Activated CD8-positive, alpha-beta T cell treated with anti-CD3 and anti-CD28 coated beads for 36 hours (primary cell): ENCODE measurements at places on chromosomes 4 and X.

- no peak for DNase-seq
Measured at GRCh38 chr4:93831716-93832496, 3.4 kb downstream of the ATOH1 start.

DNA sequence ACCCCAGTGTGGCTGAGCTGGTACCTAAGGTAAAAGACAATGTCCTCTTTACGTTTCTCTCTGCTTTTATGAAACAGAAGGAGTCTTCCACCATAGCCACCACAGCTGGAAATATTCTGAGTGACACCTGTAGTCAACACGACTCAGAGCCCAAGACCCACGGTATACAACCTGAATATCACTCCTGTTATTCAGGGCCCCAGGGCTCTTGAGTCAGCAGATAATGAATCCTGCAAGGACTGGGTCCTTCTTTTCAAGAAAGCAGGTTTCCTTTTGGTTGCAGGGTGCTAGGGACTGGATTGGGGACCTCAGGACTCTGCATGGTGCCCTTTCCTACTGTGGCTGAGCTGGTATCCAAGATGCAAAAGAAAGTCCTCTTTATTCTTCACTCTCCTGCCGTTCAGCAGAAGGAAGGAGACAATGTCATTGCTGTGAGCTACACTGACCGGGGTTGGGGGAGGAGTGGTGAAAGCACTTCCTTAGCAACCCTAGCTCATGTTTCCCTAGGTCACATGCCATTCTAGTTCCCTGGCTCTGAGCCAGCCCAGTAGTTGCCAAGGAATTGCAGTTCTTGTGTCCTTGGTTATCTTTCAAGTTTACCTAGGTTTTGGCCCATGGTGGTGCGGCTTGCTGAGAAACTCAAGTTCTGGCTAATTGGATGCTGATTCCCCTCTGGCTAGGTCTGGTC lies 23.7 kb upstream of the UNC5C start:
- DNase-seq: no peak

GRCh38 chr4:113760094-113760794 lies 1.3 kb downstream of the CAMK2D start:
- peak; percentile 63 for DNase-seq

DNA sequence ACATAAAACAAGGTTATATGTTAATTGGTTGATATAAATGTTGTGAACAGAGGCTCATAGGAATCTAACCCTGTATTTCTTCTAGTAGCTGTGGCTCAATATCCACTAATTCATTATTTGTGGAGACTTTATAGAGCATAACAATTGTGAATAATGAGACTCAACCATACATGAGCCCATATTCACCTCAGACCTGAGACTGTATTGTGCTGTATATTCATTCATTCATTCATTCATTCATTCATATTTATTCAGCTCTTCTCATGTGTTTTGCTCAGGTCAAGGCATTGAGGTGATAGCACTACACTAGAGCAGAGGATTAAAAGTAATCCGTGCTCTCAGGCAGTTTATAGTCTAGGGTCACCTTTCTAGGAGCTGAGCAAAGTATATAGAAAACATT lies 24.5 kb upstream of the ANXA3 start:
- no peak for DNase-seq

GRCh38 chr4:61201961-61202637 lies 2.0 kb downstream of the ADGRL3 start:
- no peak for DNase-seq

DNA sequence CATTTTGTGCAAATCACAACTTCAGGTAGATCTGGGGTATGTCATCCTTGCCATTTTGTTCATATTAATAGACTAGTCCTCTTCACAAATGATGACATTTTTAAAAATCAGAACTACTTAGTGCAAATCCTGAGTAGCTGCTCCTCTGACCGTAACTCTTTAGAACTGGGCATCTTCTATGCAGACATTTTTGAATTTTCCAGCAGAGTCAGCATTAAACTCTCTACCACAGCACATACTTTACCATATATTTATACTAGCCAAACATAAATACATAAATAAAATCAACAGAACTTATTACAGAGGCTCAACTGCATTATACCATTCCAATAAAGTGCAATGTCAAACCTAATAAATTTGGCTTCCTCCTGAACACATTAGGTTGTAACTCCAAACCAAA lies 4.5 kb upstream of the SLITRK2 start:
- no peak for DNase-seq

DNA sequence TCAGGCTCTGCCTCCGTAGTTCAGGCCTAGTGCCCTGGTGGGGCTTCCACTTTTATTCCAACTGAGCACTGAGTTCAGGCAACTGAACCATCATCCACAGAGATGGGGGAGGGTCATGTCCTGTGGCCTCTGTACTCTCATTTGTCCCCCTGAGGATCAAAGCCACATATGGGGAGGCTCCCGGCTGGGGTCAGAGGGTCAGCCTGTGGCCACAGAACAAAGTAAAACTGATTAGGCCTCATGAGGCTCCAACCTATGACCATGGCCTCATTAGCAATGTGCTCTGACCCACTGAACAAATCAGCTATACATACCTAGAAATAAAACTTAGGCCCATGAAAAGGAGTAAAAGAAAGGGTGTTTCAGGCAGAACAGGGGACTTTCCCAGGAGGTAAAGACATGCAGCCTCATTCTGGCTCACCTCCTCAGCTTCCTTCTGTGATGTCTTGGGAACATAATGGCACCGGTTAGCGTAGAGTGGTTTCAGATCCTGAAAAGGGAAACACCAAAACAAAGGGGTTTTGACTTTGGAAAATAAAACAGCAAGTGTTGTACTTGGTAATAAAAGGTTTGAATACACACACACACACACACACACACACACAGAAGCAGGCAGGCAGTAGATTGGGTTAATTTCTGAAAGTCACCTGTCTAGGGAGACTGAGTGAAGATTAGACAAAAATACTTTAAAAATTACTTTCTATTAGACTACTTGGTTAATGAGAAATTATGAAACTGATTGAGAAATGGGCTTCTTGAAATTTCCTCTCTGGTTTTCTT lies 24.3 kb downstream of the TMEM255A start:
- DNase-seq: no peak

DNA sequence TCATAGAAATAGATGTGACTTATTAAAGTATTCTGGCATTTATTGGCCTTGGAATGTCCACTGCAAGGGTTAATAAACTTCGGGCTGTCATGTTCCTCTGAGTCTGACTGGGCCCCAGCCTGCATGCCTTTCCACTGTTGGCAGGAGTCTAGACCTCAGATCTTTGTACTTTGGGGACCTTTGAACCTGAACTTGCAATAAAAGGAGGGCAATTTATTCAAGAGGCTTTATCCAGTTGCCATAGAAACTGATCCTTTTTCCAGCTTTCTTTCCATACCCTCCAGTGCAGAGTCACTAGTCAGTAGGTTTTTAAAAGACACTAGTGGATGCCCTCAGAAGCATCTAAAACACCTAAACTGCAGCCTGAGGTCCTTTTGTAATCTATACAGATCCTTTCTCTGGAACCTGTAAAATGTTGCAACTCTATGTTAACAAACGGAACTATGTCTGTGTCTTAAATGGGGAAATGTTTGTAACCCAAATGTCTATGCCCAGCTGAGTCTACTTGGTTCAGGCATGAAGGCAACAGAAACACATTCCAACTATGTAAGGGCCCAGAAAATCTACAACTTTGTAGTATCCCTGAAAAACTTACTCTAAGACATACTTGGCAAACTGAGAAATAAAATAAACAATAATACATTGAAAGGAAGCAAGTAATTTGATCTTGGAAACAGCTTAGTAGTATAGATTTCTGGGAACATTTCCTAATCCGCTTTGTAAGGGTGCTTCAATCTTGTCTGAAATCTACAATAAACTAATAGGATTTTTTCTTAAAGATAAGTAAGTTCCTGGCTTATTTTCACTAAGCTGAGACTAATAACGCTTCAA lies 41.5 kb downstream of the SOWAHB start:
- DNase-seq: no peak

- DNase-seq: no peak
Measured at GRCh38 chr4:122889726-122890125, 32.7 kb downstream of the NUDT6 start.

DNA sequence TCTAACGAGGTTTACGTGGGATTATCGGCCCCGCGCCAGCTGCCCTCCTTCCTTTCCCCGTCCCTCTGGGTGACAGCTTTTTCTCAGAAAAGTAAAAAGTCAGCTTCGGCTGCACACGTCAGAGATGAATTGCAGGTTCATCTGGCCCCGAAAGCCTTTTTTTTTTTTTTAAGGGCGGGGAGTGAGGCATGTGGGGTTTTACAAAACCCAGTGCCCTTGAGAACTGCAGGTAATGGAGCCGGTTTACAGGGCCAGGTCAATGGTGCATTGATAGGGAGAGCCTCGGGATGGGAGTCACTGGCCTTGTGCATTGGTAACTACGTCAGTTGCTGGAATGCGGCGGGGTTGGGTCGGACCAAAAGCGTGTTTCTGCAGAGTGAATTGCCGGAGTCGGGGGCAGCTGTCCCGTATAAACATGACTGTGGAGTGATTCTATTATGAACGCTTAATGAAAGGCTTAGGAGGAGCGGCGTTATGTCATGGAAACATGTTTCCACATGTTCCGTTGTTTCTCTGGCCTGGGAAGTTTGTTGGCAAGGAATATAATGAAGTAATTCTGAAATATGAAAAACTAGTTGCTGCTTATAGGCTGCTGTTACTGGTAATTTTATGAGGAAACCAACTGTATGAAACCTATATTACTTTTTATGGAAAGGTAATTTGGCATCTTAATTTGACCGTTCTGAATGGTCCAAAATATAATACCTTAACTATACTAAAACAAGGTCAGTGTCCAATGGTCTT lies 1.1 kb downstream of the HSPA4L start:
- peak; percentile 90 for DNase-seq

DNA sequence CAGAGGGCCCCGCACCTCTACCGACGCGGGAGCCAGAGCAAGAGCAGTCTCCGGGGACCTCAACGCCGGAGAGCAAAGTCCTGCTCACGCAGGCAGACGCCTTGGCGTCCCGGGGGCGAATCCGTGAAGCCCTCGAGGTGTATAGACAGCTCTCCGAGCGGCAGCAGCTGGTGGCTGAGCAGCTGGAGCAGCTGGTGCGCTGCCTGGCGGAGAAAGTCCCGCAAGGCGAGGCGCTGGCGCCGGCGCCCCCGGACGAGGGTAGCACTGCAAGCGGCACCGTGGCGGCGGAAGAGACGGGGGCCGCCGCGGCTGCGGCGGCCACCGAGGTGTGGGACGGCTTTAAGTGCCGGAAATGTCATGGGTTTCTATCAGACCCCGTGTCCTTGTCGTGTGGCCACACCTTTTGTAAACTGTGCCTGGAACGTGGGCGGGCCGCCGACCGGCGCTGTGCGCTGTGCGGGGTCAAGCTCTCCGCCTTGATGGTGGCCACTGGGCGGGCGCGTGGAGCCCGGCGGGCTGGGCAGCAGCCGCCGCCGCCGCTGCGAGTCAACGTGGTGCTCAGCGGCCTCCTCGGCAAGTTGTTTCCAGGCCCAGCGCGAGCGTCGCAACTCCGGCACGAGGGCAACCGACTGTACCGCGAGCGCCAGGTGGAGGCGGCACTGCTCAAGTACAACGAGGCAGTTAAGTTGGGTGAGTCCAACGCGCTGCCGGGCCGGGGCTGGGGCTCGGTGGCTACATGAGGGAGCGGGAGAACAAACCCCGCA lies 672 bp downstream of the LONRF3 start:
- peak; percentile 58 for DNase-seq

GRCh38 chr4:102196221-102196620 lies 149.1 kb downstream of the SLC39A8 start:
- peak; percentile 2 for DNase-seq

DNA sequence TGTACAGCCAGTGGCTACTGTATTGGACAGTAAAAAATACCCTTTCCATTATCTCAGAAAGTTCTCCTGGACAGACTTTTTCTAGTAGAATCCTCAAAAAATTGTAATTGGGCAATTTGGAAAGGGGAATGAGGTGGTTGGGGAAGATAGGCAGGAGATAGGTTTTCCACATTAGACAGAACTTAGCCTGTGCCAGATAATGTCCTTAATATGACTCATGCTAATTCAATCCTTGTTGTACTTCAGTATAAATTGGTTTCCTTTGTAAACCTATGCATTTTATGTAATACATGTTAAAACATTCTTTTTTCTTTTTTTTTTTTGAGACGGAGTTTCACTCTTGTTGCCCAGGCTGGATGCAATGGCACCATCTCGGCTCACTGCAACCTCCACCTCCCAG lies 8.9 kb downstream of the EIF4E start:
- no peak for DNase-seq

- no peak for DNase-seq
Measured at GRCh38 chr4:144955104-144955503, 142.9 kb downstream of the ANAPC10 start.
